HEK293T (cell line): ENCODE measurements at places on chromosomes 5 and 9.

- DNase-seq: no peak
Observed at GRCh38 chr9:82152181-82152580, 163.6 kb downstream of the SPATA31D1 start.

- DNase-seq: no peak
Observed at GRCh38 chr5:179762079-179762780, 29.6 kb downstream of the MAML1 start.

GRCh38 chr9:97934321-97935115 lies 3.5 kb downstream of the HEMGN start:
- DNase-seq: peak; percentile 12

DNA sequence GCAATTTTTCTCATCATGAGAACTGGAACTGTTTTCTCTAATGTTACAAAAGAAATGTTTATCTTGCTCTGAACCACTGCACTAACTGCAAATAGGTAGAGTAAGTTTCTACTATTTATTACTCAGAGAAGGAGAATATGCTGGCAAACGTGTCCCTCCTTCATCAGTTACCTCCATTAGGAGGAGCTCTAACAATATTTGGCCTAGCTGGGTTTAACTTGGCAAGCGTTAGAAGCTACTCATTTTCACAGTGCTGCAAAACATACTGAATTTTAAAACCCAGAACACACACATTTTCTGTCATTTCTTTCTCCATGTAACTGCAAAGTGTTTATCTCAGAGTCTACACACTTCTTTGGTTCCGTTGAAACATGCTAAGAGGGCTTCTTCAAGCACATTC lies 101.0 kb upstream of the GABRG2 start:
- peak; percentile 13 for DNase-seq

DNA sequence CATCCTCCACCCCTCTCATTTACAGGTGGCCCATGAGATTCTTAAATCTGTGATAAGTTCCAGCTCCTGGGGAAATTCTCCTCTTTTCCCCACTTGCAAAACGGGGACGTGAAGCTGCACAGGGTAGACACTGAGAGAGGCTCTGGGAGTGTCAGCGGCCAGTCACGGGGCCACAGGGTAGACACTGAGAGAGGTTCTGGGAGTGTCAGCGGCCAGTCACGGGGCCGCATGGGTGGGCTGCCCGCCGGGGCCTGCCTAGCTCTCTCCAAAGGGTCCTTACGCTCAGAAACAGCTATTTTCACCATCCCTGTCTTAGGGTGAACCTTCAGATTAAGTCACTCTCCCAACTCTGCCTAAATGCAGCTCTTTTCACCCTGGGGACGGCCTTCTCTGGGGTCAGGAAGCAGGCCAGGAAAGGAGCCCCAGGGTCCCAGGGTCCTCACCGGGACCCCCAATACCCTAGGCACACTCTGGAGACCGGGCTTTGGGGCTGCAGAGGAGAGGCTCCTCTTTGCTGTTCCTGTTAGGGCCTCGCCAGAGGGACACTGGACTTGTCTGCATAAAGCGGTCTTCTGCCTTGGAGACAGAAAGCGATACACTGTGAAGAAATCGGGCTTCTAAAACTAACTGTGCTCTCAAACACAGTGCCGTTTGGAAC lies 1.5 kb downstream of the FAM78A start:
- DNase-seq: no peak

DNA sequence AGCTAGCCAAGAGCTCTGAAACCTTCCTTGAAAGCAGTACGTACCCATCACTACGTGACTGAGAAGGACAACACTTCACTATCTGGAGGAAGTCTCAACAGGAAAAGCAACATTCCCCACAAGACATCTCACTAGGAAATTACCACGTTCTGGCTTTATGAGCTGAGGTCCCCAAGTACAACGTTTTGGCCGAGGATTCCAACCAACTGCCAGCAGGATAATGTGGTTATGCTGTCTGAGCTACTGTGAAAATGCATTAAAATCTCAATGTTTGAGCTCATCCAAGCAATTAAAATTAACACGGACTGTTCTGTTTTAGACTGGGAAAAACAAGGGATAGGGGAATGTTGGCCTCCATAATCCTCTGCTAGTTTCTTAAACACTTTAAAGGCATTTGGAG lies 16.4 kb downstream of the MED27 start:
- no peak for DNase-seq

DNA sequence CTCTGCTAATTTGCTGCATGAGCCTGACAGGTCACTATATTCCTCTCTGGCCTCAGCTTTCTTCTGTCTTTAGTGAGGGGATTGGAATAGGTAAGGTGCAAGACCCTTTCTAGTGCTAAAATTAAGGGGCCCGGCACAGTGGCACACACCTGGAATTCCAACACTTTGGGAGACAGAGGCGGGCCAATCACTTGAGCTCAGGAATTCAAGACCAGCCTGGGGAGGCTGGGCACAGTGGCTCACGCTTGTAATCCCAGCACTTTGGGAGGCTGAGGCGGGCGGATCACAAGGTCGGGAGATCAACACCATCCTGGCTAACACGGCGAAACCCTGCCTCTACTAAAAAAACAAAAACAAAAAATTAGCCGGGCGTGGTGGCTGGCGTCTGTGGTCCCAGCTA lies 37.2 kb downstream of the EGR1 start:
- no peak for DNase-seq
